ENCODE measurements at places on chromosomes 5 and 9. TPM values are rescaled to one million over a fixed set of nuclear protein-coding genes. Genes with fewer than 3 reads are reported as not detected.

CBY3 gene
- polyA plus RNA-seq = 1.2 TPM

- no peak for DNase-seq
Observed at GRCh38 chr9:94638335-94639060, 820 bp downstream of the FBP1 start.

RETREG1 gene
- polyA plus RNA-seq = 27.0 TPM

DNA sequence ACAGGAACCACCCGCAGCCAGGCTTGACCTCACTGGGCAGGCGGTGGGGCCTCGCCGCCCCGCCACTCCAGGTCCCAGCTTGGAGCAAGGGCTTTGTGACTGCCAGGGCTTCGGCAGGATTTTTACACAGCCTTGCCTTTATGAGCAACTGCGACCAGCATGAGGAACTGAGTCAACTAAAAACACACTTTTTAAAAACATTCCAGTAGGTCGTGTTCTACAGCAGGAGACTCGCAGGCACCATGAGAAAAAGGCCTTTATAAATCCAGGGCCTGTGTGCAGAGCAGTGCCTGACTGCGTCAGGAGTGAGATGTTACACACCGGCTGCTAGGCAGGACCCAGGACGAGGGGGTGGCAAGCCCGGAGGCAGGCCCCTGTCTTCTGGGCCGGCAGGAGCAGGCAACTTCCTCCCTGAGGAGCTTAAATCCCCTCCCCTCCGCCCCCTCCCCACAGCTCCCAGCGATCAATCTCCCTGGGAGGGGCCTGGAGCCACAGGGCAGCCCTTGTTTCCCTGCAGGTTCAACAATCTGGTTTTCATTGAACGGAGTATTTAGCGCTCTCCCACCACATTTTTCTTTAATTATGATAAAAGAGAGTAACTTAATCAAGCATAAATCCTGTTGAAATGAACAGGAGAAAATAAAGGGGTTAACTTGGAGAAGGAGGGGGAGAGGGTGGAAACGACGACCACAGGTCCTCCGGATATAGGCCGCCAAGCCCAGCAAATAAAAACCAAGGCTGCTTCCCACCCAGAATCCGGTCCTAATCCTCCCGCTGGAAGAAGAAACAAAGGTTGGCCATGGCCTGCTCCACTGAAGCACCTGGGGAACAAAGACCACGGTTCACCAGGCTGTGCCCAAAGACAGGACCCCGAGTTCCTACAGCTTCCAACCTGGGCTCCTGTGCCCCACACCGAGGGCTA lies 92.5 kb downstream of the ROR2 start:
- no peak for DNase-seq

TLE1 gene
- 26.7 TPM for polyA plus RNA-seq

GRCh38 chr5:154829181-154829588 lies 21.2 kb downstream of the FAXDC2 start:
- DNase-seq = no peak

SLC25A2 gene
- 0.04 TPM for polyA plus RNA-seq

Data from large intestine (tissue), 12 donors.